ENCODE measurements at places on chromosomes 6 and 20.

- DNase-seq, result no peak
These were observed 44.2 kb upstream of the MDGA1 start for GRCh38 chr6:37741757-37742400.

GRCh38 chr6:166253778-166254204, 54.4 kb downstream of the PRR18 start:
- DNase-seq, result no peak

- DNase-seq, result no peak
These were observed 2.0 kb upstream of the TMEM181 start for GRCh38 chr6:158557927-158558326.

GRCh38 chr6:131979515-131980337, 28.6 kb upstream of the CCN2 start:
- no peak for DNase-seq

DNA sequence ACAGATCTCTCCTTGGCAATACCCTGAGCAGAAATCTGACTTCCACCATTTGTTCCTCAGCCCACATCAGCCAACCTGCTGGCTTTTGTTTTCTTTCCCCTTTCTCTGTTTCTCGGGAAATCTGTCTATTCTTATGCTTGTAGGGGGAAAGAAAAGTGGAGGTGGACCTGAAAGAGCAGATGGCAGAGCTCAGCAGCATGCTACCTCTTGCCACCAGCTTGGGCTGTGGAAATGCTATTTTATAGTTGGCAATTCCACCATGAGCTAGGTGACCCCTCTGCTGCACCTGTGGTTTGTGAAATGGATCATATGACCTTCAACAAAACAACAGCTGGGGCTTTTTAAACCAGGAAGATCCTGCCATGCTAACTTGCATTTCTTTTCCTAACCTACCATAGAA, 6.8 kb upstream of the SPATS1 start:
- no peak for DNase-seq

GRCh38 chr6:9252799-9253198, 817.5 kb upstream of the SLC35B3 start:
- DNase-seq, result no peak

GRCh38 chr20:15599961-15600360, 973.3 kb downstream of the KIF16B start:
- no peak for DNase-seq

DNA sequence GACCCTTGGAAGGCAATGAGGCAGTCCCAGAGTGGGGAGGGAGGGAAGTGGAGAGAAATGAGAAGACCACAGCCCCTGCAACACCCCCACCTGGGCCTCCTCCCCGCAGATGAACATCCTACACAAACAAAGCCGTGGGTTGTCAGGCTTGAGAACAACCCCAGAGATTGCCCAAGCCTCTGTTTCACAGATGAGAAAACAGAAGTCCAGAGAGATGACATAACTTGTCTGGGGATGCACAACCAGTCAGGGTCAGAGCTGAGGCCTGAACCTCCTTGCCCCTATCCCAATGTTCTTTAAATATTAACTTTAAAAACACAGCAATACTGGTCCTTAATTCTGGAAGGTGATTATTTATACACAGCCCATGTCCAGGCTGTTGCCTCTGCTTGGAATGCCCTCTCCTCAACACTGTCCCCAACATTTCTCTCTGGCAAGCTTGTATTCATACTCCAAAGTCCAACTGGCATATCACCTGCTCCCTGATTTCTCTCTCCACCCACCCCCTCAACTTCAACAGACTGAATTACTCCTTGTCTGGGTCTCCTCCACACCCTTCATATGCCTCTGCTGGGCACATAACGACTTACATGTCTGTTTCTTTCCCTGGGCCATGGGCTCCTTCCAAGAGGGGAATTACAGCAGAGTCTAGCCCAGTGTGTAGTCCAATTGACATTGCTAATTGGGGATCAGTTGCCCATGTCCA, 135.5 kb upstream of the LRFN2 start:
- DNase-seq, result no peak

- no peak for DNase-seq
These were observed 106.3 kb downstream of the PERP start for GRCh38 chr6:138000941-138001340.

GRCh38 chr20:44187054-44187771, at the start of gene JPH2:
JPH2 (minus strand) TSS chr20:44187188; CDS start chr20:44186705, 483 bp downstream.
- no peak for DNase-seq

DNA sequence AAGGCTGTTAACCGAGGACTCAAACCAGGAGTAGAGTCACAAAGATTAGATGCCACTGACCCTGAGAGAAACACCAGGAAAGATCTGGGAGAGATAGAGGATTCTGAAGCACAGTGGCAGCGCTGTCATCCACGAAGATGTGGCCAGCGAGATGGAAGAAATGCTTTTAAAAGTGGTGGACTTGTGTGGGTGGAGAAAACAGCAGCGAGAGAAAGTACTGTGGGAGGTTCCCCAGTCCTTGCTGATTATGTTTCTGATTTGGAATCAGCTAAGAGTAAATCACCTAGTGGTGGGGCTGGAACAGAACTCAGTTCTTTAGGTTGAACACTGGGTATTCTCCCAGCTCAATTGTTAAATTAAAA, 435 bp upstream of the ZNF322 start:
- no peak for DNase-seq

DNA sequence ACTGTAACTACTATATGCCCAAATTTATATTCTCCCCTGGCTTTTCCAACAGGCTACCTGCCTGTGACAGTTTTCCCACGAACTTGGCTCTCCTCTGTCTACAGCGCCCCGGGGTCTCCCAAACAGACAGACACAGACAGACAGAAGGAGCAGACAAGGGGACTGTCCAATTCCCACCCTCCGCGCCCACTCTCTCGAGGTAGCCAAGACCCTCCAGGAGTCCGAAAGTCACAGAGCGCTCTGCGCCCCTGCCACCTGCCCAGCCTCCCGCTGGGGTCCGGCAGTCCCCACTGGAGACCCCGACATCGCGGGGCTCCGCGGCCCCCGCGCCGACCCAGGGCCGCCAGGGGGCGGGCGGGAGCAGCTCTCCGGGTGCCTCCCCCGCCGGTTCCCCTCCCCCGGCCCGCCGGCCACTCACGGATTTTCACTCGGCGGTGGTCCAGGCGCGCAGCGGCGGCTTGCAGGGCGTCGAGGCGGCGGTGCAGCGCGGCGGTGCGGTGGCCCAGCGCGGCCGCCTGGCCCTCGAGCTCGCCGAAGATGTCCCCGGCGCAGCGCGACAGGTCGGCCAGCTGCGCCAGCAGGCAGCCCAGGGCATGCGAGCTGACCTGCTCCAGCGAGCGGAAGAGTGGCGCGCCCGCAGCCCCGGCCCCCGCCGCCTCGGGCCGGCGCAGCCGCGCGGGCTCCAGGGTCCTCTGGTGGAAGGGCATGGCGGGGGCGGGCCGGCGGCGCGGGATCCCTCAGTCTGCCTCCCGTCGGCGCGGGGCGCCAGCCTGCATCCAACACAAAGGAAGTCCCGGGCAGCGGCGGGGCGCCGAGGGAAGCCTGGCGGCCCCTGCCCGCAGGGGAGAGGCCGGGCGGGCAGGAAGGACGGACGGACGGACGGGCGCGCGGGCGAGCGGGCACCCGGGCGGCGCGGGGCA, 81.3 kb upstream of the CCDC28A start:
- DNase-seq, result peak; percentile 45

- DNase-seq, result no peak
These were observed 20.0 kb downstream of the VEGFA start for GRCh38 chr6:43790031-43790430.

GRCh38 chr6:38034274-38034914, 214.9 kb downstream of the ZFAND3 start:
- no peak for DNase-seq

DNA sequence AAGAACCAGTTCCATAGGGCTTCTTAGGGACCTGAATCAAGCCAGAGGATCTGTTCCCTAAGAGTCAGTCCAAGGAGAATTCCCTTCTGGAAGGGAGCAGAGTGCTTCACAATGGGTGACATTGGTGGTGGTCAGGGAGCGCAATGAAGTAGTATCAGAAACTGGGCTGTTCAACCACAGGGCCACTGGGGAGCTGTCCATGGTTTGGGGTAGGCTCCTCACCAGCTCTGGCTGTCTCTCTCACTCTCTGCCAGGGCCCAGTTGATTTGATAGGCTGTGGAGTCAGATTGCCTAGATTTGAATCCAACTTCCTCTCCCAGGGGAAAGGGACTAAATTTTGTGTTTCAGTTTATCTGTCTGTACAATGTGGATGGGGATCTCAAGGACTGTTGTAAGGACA, 36.7 kb upstream of the CHD6 start:
- DNase-seq, result no peak

DNA sequence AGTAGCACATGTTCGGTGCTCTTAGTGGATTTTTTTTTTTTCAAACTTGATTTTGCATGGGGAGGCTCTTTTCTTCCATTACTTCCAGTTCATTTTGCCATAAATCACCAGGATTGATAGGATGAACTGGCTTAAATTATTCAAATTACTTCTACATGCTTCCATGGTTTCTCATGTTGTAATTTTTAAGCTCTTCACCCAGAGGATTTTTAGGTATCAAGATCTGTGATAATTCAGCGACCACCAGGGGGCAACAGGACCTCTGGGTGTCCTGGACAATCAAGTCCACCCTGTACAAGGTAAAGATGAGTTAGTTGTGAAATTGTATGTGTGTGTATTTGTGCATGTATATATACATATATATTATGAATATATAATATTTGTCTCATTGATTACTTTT, 4.2 kb upstream of the EPHA7 start:
- DNase-seq, result no peak

GRCh38 chr6:163176097-163176496, 238.4 kb upstream of the QKI start:
- no peak for DNase-seq

GRCh38 chr6:139364982-139365379, 9.5 kb downstream of the CITED2 start:
- no peak for DNase-seq

GRCh38 chr20:23585808-23586734, 17.8 kb upstream of the CST9L start:
- no peak for DNase-seq

- DNase-seq, result no peak
These were observed 427.4 kb upstream of the JARID2 start for GRCh38 chr6:14818422-14818884.

DNA sequence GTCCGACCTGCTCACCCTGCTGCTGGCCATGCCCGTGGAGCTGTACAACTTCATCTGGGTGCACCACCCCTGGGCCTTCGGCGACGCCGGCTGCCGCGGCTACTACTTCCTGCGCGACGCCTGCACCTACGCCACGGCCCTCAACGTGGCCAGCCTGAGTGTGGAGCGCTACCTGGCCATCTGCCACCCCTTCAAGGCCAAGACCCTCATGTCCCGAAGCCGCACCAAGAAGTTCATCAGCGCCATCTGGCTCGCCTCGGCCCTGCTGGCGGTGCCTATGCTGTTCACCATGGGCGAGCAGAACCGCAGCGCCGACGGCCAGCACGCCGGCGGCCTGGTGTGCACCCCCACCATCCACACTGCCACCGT, 885 bp downstream of the NTSR1 start:
- no peak for DNase-seq

- DNase-seq, result peak; percentile 72
These were observed 3.4 kb upstream of the ZNF292 start for GRCh38 chr6:87151781-87152525.

DNA sequence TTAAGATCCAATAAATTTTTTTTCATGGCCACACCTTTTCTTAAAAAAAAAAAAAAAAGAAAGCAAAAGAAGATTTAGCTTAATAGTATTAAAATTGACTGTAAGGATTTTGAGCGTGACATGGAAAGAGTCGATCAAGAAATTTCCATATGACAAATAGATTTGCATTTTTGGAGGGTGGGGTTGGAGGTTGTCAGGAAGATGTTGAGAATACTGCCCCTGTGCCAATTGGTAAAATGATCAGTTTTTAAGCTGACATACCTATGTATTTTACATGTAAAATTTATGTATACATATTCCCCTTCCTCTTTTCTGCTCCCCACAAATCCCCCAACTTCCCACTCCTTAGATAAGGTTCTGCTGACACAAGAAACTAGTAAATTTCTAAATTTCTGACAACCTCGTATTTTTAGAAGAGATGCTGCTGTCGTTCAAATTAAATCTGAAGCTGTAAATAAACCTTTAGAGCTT, 520.9 kb downstream of the CD83 start:
- DNase-seq, result no peak

DNA sequence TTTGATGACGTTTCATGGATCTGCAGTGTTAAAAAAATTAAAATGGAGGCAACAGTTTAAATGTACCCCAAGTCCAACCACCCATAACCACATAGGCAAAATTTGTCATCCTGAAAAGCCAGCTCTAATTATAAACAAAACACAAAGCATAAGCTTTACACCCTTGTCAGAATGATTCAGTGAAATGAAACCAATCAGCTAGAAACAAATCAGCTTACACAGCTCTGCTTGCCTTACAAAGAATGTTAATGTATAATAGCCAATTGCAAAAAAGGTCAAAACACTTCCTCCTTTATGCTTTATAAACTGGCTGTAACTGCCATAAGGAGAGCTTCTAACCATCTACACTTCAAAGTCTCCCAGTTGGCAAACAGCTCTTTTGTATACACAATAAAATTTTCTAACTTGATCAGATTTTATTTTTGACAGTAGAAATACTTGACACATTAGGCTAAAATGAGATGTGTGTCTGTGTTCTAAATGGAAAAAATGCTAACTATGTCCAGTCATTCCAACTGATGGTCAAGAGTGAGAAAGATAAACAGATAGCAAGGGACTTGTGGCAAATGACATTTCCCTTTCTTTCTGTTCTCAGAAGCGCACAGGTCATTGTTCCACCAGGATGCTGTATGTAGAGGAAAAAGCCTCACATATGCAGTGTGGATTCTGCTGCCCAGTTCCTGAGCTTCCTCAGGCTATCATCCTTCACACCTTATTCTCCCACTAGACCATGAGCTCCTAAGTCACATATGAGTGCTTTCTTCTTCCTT, 344.3 kb upstream of the ID4 start:
- no peak for DNase-seq

- DNase-seq, result no peak
These were observed 66.5 kb downstream of the ADTRP start for GRCh38 chr6:11711984-11712711.

GRCh38 chr20:34108616-34109174, 3.3 kb downstream of the EIF2S2 start:
- DNase-seq, result no peak

GRCh38 chr20:38301309-38301708, 2.6 kb upstream of the BPI start:
- DNase-seq, result no peak

DNA sequence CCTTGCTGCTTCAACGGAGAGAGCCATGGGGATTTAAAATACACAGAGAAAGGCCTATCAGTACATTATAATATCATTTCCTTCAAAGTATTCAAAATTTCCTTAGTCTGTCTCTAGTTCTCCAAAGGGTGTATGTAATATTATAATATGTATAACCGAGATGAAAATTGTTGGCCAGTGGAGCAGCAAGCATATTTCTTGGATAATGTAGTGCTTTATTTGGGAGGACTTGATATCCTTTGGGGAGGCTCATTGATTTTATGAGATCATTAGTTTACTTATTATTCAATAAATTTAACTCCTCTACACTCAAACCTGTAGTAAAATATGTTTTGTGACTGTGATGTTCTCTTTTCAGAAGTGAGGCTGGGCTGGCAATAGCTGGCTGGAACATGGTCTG, 802.9 kb upstream of the FLRT3 start:
- DNase-seq, result no peak

- no peak for DNase-seq
These were observed 87.8 kb downstream of the GMDS start for GRCh38 chr6:2157441-2158127.

- DNase-seq, result no peak
These were observed 16.0 kb downstream of the PDE10A start for GRCh38 chr6:165647041-165647440.

GRCh38 chr20:51318058-51318949, 224.2 kb downstream of the NFATC2 start:
- peak; percentile 18 for DNase-seq

- no peak for DNase-seq
These were observed 26.3 kb downstream of the ALDH5A1 start for GRCh38 chr6:24520929-24521546.
